Calu3 (cell line): ENCODE measurements at places on chromosomes 6 and 20.
A peak's percentile ranks its signal among the peaks of the same experiment; 100 is the strongest.

DNA sequence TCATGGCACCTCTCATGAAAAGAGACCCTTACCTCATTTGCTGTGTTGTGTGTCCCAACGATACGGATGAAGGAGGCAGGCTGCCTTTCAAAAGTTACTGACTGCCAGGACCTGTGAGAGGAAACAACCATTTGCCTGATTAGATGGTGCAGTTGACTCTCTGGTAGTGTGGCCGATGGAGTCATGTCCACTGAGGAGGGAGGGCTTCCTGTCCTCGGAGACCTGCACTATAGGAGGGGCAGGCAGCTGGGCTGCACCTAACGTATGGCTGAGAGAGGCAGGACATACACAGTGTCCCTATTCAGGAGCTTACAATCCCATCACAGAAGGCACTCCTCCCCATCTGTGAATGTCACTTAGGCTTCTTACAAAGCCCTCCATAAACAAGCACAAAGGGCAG lies 373.0 kb downstream of the ZFAND3 start:
- no peak for DNase-seq

DNA sequence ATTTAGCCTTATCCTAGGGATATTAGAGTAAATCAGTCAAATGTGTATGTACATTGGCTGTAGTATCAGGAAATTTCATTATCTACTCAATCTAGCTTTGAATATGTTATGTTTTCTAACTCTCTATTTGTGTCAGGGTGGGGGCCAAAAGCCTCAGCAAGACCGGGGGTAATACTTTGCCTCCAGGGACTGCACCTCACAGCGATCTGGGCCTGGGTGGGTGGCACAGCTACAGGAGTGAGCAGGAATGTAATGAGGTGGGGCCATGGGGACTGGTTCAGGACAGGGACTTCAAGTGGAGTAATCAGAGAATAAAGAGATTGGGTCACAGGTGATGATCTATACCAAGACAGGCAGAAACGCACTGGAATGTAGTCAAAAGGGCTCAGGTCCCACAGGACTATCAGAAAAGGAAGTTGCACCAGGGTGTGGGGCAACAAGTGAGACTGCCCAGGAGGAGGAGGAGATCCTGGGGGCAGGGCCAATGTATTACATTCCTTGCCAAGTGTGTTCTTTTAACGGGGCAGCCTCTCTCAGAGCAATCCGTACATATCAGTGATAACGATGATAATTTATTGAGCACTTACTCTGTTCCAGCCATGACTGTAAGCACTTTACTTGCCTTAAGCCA lies 54.0 kb downstream of the PIGU start:
- no peak for DNase-seq

- DNase-seq = no peak
Observed at GRCh38 chr6:132087391-132087790, 136.2 kb upstream of the CCN2 start.

GRCh38 chr6:108635505-108636226 lies 74.9 kb downstream of the FOXO3 start:
- no peak for DNase-seq

DNA sequence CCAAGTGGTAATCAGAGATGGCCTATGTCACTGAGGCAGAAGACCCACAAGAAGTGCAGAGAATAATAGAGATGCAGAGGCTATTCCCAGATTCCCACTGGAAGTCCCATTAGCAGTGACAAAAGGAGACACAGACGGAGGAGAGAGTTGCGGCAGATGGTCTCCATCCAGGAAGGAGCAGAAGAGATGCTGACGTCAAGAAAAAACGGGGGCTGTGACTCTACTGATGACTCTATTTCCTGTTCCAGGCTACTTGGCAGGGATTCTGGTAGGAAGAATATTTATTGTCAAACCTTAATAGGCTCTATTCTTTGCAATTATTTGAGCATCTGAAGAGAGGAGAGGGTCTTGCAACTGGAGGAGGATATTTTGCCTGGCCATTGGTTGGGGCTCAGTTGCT lies 246.0 kb upstream of the ECI2 start:
- DNase-seq = no peak

- DNase-seq = no peak
Observed at GRCh38 chr6:169959136-169960002, 207.9 kb downstream of the ERMARD start.

GRCh38 chr6:140641412-140641811 lies 1267.0 kb upstream of the CITED2 start:
- no peak for DNase-seq

DNA sequence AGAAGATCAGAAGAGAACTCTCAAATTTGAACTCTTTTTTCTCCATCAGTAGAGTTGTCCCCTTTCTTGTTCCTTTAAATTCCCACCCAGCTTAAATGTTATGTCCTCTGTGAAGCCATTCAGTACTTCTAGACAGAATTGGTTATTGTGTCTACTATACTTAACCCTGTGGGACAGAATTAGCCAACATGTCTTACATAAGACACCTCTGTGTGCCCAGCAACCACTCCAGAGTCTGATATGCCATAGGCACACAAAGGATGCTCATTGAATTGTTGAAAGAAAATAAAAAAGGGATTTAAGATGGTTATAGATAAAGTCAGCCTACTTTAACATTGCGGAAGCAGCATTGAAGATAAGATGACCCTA lies 77.0 kb upstream of the LTV1 start:
- DNase-seq = no peak

GRCh38 chr6:74857157-74857556 lies 348.7 kb downstream of the COL12A1 start:
- DNase-seq = peak; percentile 9

GRCh38 chr6:131825946-131826345 lies 18.1 kb downstream of the ENPP1 start:
- no peak for DNase-seq

GRCh38 chr20:35616465-35617396 lies 1.1 kb downstream of the SPAG4 start:
- peak; percentile 96 for DNase-seq

DNA sequence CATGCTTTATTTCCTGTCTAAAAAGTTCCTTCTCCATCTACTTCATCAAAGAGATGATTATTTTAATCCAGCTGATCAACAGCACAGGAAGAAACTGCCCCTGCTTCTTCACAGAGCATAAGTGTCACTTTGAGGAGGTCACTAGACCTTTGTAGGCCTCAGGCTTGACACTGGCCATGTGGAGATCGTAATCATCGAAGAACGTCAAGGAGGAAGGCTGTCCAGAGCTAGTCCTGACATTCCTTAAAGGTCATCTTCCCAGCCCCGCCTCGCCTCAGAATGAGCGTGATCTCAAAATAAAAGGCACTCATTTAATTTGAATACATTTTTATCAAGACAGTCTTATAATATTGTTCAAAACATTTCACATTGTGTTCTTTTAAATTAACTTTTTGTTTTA lies 445.7 kb upstream of the CDH4 start:
- DNase-seq = no peak

DNA sequence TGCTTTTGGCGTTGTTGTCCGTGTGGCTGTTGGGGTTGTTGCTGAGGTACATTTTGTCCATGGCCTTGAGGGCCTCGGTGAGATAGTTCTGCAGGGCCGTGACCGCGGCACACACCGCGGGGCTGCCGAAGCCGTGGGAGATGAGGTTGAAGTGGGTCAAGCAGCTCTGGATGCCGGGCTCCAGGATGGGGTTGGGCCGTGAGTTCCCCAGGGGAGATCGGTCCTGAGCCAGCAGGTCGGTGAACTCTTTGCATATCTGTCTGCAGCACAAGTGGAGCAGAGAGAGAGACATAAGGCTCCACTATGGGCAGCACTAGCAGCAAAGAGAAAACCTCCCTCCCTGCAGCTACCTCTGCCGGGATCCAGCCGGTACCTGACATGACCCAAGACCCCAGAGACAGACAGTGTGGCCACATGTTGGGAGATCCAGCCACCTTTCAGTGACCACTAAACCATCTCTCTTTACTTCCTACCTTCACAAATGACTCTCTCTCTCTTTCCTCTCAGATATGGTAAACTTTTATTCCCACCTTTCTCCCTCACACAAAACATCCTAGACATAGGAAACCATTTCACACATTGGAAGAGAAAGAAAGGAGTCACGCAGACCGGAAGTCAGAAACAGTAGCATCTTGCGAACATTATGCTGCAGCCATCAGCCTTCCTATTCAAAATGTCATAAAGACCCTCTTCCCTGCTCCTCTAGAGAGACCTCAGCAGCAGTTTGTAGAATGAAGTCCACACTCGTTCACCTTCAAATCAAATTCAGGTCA lies 16.2 kb downstream of the TFAP2A start:
- DNase-seq = no peak

GRCh38 chr6:108285381-108285780 lies 9.5 kb upstream of the AFG1L start:
- no peak for DNase-seq

DNA sequence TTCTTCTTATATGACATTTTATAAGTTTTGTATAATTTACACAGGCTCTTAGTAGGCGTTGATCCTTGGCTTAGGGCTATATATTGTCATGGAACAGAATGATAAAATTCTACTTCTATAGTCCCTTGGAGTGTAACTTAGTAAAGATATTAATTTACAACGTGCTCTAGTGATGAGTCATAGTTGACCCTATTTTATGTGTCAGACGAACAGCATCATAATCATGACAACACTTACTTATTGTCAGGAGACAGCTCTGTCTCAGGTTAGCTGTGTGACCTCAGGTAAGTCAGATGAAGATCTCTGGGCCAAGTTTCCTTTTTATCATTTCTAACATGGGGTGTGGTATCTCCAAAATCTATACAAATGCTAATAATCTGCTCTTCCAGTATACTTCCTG lies 473.5 kb downstream of the UTRN start:
- no peak for DNase-seq

GRCh38 chr20:12053353-12053752 lies 135.7 kb downstream of the BTBD3 start:
- DNase-seq = peak; percentile 14

DNA sequence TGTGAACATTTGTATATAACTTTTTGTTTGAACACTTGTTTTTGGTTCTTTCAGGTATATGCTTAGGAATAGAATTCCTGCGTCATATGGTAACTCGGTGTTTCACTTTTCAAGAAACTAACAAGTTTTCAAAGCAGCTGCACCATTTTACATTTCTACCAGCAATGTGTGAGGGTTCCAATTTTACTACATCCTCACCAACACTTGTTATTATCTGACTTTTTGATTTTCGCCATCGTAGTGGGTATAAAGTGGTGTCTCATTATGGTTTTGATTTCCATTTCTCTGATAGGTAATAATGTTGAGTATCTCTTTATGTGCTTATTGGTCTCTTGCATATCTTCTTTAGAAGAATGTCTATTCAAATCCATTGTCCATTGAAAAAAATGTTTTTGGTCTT lies 39.6 kb upstream of the MROH8 start:
- DNase-seq = no peak

DNA sequence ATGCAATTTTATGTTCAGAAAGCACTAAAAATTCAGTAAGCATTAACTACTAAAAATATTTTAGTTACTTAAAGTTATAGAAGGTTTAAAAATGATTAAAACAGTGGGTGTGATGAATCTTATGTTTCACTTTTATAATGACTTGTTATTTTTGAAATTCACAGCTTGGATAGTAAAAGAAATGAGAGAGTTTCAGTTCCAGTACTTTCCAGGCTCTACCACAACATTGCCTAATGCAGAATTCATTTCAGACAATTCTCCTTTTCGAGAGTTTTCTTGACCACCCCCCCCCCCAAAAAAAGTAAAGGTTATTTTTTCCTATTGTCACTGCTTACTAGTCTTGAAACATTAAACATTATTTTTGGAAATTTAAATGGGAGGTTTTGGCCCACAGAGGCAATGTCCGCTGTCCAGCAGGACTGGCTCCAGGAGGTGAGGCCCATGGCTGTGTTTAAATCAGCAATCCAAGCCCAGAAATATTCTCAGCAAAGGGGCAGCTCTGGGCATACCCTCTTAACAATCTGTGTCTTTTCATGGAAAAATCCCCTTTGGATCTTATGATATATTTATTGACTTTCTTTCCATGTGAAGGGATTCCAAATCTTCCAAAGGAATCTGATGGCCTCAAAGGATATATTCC lies 519.9 kb downstream of the MAFB start:
- no peak for DNase-seq

GRCh38 chr6:7257521-7258230 lies 55.3 kb downstream of the SSR1 start:
- no peak for DNase-seq

DNA sequence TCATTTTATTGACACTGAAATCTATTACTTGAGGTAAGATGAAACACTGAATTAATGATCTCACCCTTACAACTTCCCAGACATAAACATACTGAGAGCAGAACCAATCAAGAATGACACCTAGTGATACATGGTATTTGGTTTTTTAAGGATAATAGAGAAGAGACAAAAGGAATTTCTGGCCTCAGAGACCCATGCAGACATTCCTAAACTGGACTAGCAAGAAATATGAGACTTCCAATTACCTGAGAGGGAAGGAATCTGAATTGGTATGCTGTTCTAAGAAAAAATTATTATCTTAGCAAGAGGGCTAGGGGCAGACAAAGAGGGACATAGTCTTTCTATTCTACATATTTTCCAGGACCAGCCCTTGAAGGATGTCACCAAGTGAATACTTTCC lies 141.1 kb downstream of the BMP5 start:
- no peak for DNase-seq

DNA sequence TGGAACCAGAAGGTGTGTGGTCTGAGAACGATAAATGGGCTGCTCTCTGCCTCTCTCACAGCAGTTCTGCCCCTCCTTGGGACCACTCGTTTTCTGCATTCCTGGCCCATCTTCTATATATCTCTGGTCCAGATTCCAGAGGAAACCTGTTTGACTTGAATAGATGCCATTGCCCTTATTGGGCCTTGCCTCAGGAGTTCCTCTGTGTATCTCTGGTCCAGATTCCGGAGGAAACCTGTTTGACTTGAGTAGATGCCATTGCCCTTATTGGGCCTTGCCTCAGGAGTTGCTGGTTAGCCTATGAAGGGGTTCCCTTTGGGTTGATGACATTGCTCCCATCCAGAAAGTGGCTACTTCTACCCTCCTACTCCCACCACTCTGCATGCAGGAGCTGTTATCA lies 189.4 kb downstream of the SLC16A10 start:
- no peak for DNase-seq

- DNase-seq = no peak
Observed at GRCh38 chr6:42359021-42359420, 92.7 kb downstream of the TRERF1 start.

- peak; percentile 74 for DNase-seq
Observed at GRCh38 chr6:33344701-33345697, 27.5 kb upstream of the ZBTB22 start.

DNA sequence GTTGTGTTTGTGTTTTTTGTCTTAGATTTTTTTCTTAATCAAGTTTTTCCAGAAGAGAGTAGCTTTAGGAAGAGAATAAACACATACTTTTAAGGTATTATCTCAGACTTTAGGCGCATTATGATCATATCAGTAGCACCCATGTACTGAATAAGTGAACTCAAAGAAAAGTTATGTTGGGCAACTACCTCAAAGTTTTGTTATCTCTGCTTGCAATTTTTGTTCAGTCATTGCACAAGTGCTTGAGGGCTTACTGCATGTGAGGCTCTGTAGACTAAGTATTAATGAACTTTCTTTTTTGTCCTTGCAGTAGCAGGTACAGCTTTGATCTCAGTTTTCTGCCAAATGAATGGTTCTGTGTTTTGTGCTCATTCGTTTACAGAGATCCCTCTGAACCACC lies 189.0 kb downstream of the SLC16A10 start:
- DNase-seq = no peak

- DNase-seq = no peak
Observed at GRCh38 chr6:35089935-35090505, 51.1 kb downstream of the TCP11 start.

- DNase-seq = no peak
Observed at GRCh38 chr6:85672623-85673022, 29.9 kb upstream of the SYNCRIP start.
